Left kidney (tissue), 8 donors: ENCODE measurements at places on chromosomes 3 and 15. TPM values are rescaled to one million over a fixed set of nuclear protein-coding genes. Genes with fewer than 3 reads are reported as not detected.

GRCh38 chr3:111810909-111811308, 48.2 kb upstream of the PHLDB2 start:
- DNase-seq: no peak

The SETMAR gene
- polyA plus RNA-seq: 36.4 TPM

GRCh38 chr3:17823816-17824215, 81.4 kb upstream of the TBC1D5 start:
- no peak for DNase-seq

The GOLGA8G gene
- 0.08 TPM for polyA plus RNA-seq

- DNase-seq: no peak
These were observed 3.5 kb downstream of the ST6GAL1 start for GRCh38 chr3:186933816-186934215.

DNA sequence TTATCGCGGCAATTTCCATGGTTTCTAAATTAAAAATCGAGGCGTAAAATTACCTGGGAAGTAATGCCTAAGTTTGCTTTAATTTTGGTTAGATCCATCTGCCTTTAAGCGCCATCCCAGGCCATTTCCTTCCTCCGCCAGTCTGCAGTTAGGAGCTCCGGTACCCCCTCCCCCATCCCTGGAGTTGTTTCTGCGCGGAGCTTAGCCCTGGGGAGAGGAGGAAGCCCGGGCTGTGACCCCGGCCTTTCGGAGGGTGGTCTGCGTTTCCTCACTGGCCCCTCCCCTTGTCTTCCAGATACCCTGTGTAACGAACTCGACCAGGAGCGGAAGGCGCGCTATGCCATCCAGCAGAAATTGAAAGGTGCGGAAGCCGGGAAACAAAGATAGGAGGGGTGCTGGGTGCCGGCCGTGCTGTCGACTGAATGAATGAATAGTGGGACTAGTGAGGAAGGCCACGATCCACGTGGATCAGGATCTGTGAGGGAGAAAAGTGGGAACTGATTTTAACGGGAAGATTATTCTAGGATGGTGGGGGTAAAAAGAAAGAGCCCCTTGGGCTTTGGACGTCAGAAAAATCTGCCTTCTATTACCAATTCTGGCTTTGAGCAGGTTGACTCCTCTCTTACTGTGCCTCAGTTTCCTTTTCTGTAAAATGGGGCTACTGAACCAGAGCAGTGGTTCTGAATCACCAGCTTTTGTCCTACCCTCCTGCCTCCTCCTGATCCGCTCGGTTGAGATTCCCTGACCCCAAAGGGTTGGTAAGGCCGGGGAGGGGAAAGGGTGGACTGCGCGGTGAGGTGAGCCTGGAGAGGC, 6.7 kb downstream of the RNU6-1 start:
- DNase-seq: no peak

DNA sequence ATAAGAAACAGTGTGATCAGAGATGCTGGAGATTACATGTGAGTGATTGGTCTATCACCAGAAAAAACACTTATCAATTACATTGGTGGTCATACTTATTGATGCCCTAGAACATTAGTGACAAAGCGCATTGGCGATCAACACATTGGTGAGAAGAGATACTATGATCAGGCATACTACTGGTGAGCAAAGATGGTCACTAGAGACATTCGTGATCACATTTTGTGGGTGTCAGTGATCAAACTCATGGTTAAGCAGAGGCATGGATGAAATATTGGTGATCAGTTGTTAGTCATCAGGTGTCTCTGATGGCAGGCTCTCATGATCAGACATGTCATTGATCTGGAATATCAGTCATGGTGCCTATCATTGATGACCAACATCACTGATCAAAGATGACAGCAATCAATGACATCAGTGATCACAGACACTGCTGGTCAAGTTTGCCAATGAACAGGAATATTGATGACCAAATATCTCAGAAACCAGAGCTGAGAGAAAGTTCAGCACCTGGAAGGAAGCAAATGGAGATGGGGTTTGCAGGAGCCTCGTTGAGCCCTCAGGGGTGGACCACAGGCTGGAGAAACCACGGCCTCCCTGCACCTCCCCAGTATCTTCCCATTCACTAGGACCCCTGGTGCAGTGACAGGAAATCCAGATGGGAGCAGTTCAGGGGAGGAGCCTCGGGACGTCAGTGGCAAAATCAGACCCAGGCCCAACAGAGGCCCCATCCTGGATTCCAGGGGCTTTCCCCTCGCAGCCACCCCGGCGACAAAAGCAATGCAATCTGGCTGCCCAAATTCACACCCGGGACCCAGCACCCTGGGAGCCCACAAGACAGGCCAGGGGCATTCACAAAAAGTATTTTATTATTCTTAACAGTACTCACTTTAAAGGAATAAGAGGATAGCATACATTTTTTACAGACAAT, 12.2 kb upstream of the DNAJB8 start:
- DNase-seq: no peak

- no peak for DNase-seq
These were observed 70.7 kb upstream of the LSAMP start for GRCh38 chr3:116515973-116516372.

- no peak for DNase-seq
These were observed 74.8 kb downstream of the NSMCE3 start for GRCh38 chr15:29194866-29195265.

- DNase-seq: no peak
These were observed 3.5 kb downstream of the RNU5B-1 start for GRCh38 chr15:65307978-65308377.

- DNase-seq: no peak
These were observed 15.7 kb upstream of the ETV5 start for GRCh38 chr3:186124592-186124991.

GRCh38 chr3:183762304-183762703, 63.1 kb downstream of the MAP6D1 start:
- no peak for DNase-seq

DNA sequence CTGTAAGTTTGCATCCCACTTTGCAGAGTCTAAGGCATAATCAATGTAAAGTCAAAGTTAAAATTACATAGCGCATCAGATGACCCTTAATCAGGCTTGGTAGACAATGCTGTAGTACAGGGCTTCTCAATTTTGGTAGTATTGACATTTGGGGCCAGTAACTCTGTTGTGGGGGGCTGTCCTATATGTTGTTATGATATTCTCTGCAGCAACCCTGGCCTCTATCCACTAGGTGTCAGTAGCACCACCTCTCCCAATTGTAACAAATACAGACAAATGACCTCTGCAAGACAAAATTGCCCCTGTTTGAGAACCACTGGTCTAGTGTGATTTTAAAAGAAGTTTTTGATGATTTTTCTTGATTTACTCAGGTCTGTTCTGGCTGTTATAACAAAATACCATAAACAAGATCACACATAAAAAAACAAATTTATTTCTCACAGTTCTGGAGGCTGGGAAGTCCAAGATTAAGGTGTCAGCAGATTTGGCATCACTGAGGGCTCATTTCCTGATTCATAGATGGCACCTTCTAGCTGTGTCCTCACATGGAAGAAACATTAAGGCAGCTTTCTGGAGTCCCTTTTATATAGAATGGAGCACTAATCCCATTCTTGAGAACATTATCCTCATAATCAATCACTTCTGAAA, 37.6 kb upstream of the SLC9A9 start:
- no peak for DNase-seq

The AGBL1 gene
- polyA plus RNA-seq: 0.18 TPM

DNA sequence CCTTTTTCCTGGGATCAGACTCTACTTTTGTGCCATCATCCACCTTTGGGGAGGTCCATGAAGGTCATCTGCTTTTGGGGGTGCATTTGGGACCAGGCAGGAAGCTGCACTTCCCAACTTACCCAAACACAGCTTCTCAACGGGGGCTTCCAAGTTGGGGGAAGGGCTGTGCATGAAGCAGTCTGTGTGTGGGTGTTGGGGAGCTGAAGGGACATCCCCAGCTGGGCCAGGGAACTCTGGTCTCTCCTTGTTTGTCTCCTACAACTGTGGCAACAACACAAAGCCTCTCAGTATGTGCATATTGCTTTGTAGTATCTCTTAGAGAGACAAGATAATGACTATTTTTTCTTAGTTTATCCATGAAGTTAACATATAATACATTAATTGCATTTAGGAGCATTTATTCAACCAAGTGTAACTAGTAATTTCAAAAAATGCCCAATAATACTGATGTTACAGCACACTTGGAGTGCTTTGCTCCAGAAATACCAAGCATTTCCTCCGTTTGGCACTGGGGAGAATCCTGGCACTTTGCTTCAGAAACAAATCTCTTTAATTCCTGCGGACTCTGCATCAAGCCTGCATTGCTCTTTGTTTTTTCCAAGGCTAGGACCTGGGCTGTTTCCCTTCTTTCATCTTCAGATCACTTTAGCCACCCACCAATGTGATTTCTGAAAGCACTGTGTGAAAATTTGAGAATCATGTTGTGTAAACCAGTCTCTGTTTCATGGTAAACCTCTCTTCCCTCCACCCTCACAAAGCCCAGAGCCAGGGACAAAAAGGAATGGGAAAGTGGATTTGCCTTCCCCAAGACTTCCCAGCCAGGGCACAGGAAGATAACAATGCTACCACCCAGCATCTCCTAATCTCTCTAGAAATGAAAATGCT, 126.2 kb upstream of the PFN2 start:
- no peak for DNase-seq

- no peak for DNase-seq
These were observed 151.4 kb downstream of the IGF1R start for GRCh38 chr15:98799461-98800390.

The ISG20 gene
- 1.2 TPM for polyA plus RNA-seq

The TM6SF1 gene
- 3.2 TPM for polyA plus RNA-seq

The CLDN18 gene
- 2.7 TPM for polyA plus RNA-seq

GRCh38 chr15:77036537-77037387, 34.1 kb downstream of the TSPAN3 start:
- DNase-seq: no peak

GRCh38 chr3:153885359-153885758, 235.8 kb upstream of the ARHGEF26 start:
- no peak for DNase-seq

The HDC gene
- 0.96 TPM for polyA plus RNA-seq

DNA sequence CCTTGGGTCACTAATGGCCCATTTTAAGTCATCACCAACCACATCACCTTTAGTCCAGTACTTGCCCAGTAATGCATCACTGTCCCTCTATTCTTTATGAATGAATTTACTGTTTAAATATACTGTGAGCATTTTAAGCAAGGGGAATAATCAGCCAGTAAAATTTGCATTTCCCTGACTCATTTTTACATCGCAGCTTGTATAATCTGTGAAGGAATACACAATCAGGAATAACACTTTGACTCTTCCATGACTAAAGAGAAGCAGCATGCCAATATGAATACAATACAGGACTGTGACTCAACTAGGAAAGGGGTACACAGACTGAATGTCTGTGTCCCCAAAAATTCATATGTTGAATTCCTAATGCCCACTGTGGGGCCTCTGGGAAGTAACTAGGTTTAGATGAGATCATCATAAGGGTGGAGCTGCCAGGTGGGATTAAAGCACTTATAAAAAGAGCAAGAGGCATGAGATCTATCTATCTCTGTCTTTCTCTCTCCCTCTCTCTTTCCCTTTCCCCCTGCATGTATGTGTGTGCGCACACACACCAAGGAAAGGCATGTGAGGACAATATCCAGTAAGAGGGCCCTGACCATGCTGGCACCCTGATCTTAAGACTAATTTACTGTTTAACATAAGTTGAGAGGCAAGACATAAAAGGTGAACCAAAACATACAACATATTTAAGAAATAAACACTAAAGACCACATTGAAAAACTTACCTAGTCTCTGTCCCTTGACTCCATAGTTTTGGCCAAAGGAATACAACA, 12.1 kb downstream of the B4GALT4 start:
- DNase-seq: no peak

The FGD5 gene
- polyA plus RNA-seq: 20.9 TPM

DNA sequence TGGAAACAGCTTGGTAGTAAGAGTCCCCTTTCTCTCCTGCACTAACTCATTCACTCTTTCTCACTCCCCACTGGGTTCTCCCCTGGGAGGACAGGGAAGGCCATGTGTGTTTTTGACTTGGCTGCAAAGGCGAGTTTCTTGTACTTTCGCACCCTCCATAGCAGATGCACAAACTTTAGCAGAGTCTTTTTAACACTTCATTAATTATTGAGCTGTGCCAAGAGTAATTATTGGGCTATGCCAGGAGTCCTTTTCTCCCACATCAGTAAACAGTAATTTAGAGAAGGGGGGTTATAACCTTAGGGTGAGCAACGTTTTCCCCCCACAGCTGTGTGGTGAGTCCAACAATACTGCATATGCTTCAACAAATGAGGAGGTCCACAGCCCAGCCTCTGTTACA, 224.4 kb upstream of the ATP11B start:
- DNase-seq: no peak

- DNase-seq: no peak
These were observed 31.1 kb downstream of the FAM174B start for GRCh38 chr15:92624401-92624991.

- DNase-seq: no peak
These were observed 613.4 kb downstream of the ZPLD1 start for GRCh38 chr3:103048068-103048722.

- no peak for DNase-seq
These were observed 368.2 kb downstream of the OCA2 start for GRCh38 chr15:27730868-27731267.

GRCh38 chr3:73602170-73602569, 22.6 kb downstream of the PDZRN3 start:
- no peak for DNase-seq

GRCh38 chr3:130276203-130276803, 69.2 kb upstream of the COL6A5 start:
- DNase-seq: peak; percentile 51

The CD200R1 gene
- 0.53 TPM for polyA plus RNA-seq

The GANC gene
- 37.1 TPM for polyA plus RNA-seq

DNA sequence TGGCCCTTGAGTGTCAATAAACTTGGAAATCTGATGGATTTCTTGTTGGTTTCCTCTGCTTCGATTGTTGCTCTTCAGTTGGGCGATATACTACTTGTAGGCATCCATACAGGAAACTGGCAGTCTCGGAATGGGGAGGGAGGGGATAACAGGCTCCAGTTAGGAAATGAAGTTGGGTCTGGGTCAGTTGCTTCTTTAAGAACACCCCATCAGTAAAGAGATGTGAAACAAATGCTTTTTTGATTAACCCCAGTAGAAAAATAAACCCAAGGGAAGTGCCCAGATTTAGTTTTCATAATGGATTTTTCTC, 681 bp downstream of the CHMP2B start:
- DNase-seq: no peak

The FRMD5 gene
- polyA plus RNA-seq: 1.8 TPM

GRCh38 chr3:186502138-186502948, 41.8 kb downstream of the CRYGS start:
- no peak for DNase-seq

- no peak for DNase-seq
These were observed 291.1 kb upstream of the ROPN1 start for GRCh38 chr3:124282751-124283651.

DNA sequence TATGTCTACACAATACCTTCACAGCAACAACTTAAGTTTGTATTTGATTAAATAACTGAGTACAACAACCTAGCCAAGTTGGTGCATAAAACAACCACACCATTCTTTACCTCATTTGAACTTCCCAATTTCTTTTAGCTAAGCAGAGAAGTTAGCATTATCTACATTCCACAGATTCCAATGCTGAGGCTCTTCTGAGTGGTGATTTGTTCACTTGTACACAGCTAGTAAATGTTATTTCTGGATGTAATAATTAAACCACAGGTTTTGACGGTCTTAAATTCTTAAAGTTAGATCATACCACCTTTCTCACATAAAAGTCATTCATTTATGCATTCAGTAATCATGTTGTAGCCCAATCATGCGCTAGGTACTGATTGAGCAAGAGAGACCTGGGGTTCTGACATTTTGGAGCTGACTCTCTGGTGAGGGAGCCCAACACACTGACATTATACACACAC, 102.5 kb downstream of the SST start:
- DNase-seq: peak; percentile 13
